ENCODE measurements at places on chromosomes 2 and 18.

GRCh38 chr2:127599211-127599610 is 46.7 kb upstream of the GPR17 start:
- DNase-seq: no peak

DNA sequence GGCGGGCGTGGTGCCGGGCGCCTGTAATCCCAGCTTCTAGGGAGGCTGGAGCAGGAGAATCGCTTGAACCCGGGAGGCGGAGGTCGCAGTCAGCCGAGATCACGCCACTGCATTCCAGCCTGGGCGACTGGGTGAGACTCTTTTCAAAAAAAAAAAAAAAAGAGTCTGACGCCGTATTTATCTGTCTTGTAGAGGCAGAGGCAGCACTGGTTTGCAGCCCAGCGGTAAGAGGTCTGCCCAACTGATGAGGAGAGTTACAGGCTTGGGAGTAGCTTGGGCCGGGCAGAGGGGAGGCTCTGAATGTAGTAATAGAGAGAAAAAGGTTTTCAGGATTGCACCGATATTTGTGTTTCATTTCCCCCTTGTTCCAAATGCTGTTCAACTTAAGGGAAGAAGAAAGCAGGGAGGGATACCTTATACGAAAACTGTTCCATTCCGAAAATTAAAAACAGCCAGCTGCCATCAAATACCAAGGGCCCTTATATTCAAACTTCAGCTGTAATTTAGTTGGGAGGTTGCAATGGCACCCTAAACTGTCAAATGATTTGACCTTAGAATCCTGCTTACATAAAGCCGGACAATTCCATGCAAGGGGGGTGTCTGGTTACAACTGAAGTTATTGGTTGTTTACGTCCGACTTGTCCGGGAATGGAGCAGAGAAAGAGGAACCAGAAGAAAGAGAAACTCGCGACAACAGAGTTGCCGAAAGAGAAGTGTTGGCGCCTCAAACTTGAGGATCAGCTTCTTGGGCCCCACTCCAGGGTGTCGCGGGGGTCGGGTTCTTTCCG is 9.2 kb upstream of the SP9 start:
- DNase-seq: peak; percentile 21

- no peak for DNase-seq
Observed at GRCh38 chr2:176356251-176356650, 87.0 kb downstream of the MTX2 start.

- no peak for DNase-seq
Observed at GRCh38 chr2:42192652-42193566, 23.8 kb downstream of the EML4 start.

DNA sequence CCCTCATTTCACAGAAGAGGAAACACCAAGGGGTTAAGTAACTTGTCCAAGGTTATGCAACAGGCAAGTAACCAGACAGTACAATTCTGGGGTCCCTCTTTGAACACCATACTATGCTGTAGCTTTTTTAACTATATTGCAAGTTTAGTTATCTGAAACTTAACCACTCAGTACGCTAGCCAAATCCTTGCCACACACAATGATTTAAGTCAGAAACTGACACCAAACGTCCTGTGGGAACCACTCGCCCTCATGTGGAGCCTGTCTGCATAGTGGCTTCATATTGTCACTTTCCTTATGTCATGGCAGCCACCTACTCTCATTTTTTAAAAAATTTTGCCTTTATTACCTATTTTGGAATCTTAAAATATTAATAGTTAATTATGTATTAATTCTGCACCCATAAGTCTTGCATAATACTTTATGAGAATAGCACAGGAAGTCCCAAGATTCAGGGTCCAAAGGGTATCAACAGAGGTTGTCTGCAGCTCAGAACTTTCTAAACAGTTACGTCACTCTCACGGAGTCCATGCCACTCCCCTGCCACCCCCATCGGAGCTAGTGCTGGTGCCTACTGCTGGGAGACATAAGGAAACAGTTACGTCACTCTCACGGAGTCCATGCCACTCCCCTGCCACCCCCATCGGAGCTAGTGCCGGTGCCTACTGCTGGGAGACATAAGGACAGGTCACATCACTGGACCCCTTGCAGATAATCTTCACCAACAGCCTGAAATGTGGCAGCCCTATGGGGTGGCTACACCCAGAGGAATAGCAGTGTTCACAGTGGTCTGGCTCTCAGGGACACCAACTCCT is 99.0 kb downstream of the L3MBTL4 start:
- DNase-seq: no peak
